ENCODE measurements at places on chromosomes 2 and 18. TPM values are rescaled to one million over a fixed set of nuclear protein-coding genes. Genes with fewer than 3 reads are reported as not detected.

RPL37A gene
- total RNA-seq = 2,015 TPM

LAMA3 gene
- total RNA-seq = 110 TPM

DNA sequence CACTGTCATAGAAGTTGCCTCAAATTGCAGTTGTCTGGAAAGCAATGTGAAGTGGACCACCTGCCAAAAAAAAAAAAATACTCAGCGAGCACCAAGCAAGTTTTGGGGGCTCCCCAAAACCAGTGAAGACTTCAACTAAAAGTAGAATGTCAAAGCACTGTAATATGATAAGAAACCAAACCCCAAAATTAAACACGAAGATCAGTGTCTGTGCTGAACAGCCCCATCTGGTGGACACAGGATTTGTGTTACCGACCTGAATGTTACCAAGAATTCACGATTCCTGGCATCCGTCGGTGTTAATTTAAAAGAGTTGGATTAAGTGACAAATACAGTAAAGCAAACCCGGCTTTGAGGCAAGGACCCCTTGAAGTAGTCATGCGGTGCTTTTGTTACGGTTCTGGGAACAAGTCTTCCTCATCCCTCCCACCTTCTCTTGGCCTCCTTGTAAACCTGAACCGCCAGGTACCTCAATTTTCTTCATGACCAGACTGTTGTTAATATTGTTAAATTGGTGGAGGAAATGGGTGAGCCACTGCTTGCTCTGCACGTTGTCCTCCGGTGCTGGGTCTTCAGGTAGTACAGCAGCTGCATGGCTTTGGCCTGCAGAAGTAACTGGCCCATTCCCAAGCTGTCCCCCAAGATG, 31.3 kb upstream of the SSB start:
- H3K27me3 ChIP-seq = peaks cover 19% of the 10 kb centered on the region
- no peak overlapping the region for H3K27ac ChIP-seq
- H3K36me3 ChIP-seq = no peaks in the 10 kb centered on the region
- no peak overlapping the region for H3K4me3 ChIP-seq
- peak; percentile 83 for DNase-seq

- H3K27ac ChIP-seq = no peak overlapping the region
- no peaks in the 10 kb centered on the region for H3K36me3 ChIP-seq
- no peaks in the 10 kb centered on the region for H3K4me1 ChIP-seq
- no peak for DNase-seq
Measured at GRCh38 chr2:228841475-228841874, 429.6 kb downstream of the PID1 start.

DNA sequence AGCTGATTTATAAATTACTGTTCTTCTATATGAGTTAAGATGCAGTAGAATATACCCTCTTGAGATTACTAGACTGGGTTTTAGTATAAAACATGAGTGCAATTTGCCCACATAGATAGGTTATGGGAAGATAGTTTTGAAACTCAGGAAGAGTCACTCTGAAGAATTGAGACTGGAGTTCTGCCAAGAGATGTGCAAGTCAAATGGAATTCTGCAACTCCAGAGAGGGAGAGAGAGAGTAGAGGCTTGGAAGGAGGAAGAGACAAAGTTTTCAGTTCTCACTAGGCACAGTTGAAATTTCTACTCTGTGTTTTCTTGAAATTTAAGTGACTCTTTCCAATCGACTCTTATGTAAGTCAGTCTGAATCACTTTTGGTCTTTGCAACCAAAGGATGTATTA, 878.8 kb downstream of the TSN start:
- no peaks in the 10 kb centered on the region for H3K4me1 ChIP-seq
- no peaks in the 10 kb centered on the region for H3K36me3 ChIP-seq
- no peaks in the 10 kb centered on the region for H3K27me3 ChIP-seq
- DNase-seq = peak; percentile 22

- no peaks in the 10 kb centered on the region for H3K4me1 ChIP-seq
- no peak overlapping the region for H3K27ac ChIP-seq
- no peak overlapping the region for H3K4me3 ChIP-seq
- no peak for DNase-seq
- H3K36me3 ChIP-seq = no peaks in the 10 kb centered on the region
Measured at GRCh38 chr2:154978710-154979109, 280.2 kb downstream of the KCNJ3 start.
